ENCODE measurements at places on chromosomes 2 and 18.

DNA sequence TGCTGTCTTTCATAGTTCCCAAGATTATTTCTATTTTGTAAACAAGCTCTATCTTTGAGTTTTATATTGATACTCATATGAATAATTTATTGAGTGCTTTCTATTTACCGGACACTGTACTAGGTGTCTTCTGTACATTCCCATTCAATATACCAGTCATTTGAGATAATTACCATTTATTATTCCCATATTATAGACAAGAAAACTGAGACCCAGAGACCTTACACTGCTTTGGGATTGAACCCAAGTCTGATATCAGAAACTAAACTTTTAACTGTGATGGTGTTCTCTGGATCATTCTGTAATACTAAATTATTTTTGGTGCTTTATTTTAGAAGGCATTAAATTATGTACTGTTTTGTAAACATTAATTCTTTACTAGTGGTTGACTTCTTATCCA, 17.3 kb downstream of the SPOPL start:
- no peak for DNase-seq

- no peak for DNase-seq
These were observed 146.6 kb downstream of the HAUS1 start for GRCh38 chr18:46250812-46251173.

DNA sequence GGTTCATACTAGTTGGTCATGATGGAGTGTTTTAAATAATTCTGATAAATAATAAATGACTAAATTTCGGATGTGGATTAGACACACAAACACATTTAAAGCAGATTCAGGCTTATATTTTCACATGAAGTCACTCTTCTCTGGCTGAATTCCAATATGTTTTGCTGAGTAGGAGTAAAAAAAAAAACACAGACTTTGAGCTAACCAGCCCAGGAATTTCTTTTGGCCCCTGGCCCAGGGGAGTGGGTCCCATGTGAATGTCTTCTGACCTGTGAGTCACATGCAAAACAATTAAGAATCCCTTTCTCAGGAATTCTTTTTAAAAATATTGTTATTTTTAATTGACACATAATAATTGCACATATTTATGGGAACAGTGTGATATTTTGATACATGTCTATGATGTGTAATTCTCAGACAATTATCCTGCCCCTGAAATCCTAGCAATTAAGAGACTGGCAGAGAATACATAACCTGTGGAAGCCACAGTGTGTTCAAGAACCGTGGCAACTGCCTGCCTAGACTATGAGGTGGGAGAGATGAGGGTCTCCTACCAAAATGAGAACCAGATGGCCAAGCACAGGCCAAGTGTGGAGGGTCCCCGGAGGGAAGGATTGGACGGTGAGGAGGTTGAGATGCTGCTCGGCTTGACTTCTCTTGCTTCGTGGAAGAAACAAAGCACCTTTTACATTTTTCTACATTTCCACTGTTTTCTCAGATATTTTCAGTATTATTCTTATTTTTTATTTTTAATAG, 236.4 kb downstream of the PIEZO2 start:
- DNase-seq = no peak

GRCh38 chr2:182715121-182715891, 751 bp upstream of the DNAJC10 start:
- no peak for DNase-seq

GRCh38 chr2:227164763-227165291, 403 bp downstream of the COL4A3 start:
- DNase-seq = no peak

GRCh38 chr2:161425728-161426454, 9.8 kb downstream of the TBR1 start:
- no peak for DNase-seq

DNA sequence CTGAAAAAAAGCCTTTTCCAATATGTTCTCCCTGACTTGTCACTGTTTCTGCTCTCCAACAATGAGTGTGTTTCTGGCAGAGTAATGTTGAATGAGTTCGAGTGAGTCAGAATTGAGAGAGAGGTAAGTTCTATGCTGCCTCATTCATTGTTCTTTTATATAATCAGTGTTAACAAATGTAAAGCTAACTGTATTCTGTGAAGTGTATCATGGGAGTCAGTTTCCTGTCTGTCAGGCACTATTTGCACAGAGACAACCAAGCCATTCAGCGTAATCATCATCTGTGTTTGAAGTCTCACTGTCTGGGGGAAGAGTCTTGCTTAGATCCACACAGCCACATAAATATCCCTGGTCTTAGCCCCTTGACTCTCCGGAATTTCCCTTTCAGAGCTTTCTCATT, 22.0 kb upstream of the UPP2 start:
- DNase-seq = no peak

DNA sequence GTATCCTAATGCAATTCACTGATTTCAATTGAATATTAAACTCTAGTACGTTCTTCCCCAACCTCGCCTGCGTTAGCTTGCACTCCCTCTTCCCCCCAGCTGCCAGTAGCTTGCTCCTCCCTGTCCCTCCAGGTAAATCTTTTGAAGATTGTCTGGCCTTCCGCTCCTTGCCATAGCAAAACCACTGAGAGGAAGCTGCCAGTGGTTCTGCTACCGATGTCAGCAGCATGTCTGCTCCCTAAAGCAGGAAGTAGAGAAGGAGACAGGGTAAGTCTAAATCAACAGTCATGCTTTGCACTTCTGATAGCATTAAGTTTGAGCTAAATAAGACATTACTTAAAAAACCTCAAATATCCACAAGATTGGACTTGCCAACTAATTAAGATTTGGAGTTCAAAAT, 89.1 kb downstream of the SCN2A start:
- DNase-seq = peak; percentile 7

- DNase-seq = no peak
These were observed 3.0 kb downstream of the SIX2 start for GRCh38 chr2:45006041-45006941.

Data from CD4-positive, alpha-beta T cell treated with Interleukin-6 at 100 ng/mL for 8 hours (primary cell).